ENCODE measurements at places on chromosomes 5 and 9. TPM values are rescaled to one million over a fixed set of nuclear protein-coding genes. Genes with fewer than 3 reads are reported as not detected.

PCDHB4 gene
- 0.21 TPM for total RNA-seq

AIF1L gene
- total RNA-seq = 39.7 TPM

ITGA2 gene
- total RNA-seq = 53.2 TPM

PRSS3 gene
- 10.7 TPM for total RNA-seq

DOK3 gene
- total RNA-seq = 5.3 TPM

DOLPP1 gene
- total RNA-seq = 17.7 TPM

SLC6A7 gene
- not detected for total RNA-seq

DNAJC25 gene
- total RNA-seq = 5.2 TPM

ACTBL2 gene
- total RNA-seq = not detected

IL4 gene
- total RNA-seq = not detected

PLEKHG4B gene
- total RNA-seq = not detected

SPATA31C2 gene
- not detected for total RNA-seq

BTNL8 gene
- not detected for total RNA-seq

IFNA21 gene
- total RNA-seq = not detected

ZNF483 gene
- 1.8 TPM for total RNA-seq

PCDHA1 gene
- total RNA-seq = not detected

ERP44 gene
- 21.4 TPM for total RNA-seq

FBXL7 gene
- total RNA-seq = 32.2 TPM

FOXD1 gene
- 0.20 TPM for total RNA-seq

CCL27 gene
- total RNA-seq = not detected

RAD17 gene
- total RNA-seq = 18.4 TPM

TAF11L10 gene
- total RNA-seq = not detected

SUSD3 gene
- total RNA-seq = not detected

OLFM1 gene
- total RNA-seq = 0.95 TPM

AOPEP gene
- total RNA-seq = 35.6 TPM
